NCI-H1105 (cell line): ENCODE measurements at places on chromosomes 2 and 18.

- DNase-seq: no peak
These were observed 25.7 kb upstream of the NCL start for GRCh38 chr2:231489990-231490389.

DNA sequence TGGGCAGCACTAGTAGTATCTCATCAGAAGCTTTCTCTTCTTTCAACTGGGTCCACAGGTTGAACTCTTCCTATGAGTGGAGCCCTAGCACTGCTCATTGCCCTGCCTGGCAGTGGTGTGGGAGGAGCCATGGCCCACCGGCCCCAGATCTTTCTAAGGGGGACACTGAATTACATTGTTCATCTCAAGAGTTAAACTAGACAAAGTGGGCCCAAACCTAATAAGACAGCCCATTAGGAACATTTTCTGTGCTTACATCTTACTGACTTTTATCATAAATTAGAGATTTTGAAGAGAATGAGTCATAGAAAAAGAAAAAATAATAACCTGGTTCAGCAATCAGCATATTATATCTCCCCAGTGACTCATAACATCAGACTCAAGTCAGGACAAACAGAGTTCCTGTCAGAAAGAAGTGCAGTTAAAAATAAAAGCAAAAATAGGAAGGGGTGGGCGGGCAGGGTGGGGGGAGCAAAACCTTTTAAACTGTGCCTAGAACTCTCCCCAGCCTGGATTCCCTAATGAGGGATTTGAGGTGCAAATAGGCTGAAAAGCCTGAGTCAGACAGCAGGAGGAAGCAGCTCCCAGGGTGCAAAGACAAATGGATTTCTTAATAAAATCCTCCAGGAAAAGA, 161.6 kb upstream of the TRIB2 start:
- no peak for DNase-seq

DNA sequence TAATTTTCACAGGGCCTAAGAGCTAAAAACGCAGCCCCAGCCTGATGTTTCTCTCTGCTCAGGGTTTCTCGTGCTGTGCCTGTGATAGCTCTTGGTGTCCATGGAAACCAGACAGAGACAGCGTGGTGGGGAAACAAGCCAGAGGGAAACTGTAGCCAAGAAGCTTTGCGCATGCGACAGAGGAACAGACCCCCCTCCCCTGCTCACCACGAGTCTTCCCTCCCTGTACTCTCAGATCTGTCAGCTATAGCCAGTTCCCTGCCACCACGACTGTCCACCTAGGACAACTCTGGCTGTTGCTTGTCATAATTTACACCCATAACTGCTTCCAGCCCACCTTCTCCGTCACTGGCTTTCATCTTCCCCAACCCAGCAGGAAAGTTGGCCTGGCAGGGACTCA, 13.2 kb upstream of the DNAJC27 start:
- DNase-seq: peak; percentile 66

GRCh38 chr2:39607538-39608262, 58.0 kb upstream of the TMEM178A start:
- no peak for DNase-seq

DNA sequence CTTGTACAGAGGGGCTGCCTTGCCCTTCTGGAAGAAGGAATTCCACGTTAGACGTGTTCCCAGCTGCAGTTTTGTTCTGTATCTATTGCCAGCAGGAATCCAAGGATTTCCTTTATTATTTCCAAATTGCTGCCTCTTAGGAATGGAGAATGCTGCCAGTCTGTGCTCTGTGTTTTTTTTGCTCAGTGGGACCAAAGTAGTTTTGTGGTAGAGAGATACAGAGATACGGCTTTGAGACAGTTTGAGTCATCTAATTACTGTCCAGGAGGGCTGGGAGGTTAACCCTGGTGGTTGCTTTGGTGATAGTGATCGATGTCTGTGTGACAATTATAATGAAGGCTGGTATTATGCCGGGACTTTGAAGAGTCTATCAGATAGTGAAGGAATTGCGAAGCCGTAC, 26.3 kb downstream of the ASAP2 start:
- no peak for DNase-seq
